ENCODE measurements at places on chromosomes 4 and X.

GRCh38 chr4:158450741-158451140, 70.9 kb upstream of the RXFP1 start:
- DNase-seq = no peak

DNA sequence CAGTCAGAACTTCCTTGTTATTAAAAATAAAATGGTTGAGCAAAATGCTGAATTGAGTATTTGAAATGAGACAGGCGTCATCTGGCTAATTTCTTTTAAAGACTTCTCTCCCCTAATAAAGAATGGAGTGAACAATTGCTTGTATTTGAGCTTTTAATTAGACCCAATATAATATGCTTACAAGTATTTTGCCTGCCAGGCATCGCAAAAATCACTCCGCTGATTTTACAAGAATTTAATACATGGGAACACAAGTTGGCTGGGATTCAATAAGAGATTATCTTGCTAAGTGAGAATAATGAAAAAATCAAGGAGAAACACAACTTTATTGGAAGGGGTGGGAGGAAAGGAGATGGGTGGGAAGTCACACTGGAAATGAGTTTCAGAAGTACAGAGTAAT, 52.3 kb downstream of the KLF3 start:
- no peak for DNase-seq

- no peak for DNase-seq
These were observed 472.5 kb downstream of the INPP4B start for GRCh38 chr4:142373610-142374009.

- DNase-seq = no peak
These were observed 51.4 kb downstream of the SORCS2 start for GRCh38 chr4:7243609-7244330.

- no peak for DNase-seq
These were observed 336.5 kb downstream of the PDGFC start for GRCh38 chr4:156635051-156635450.

Measured in activated CD4-positive, alpha-beta T cell treated with anti-CD3 and anti-CD28 coated beads, Interleukin-2, amount 50 U/mL, for 1 hour (primary cell).